Activated CD8-positive, alpha-beta memory T cell treated with anti-CD3 and anti-CD28 coated beads, Interleukin-2, amount 10 ng/mL, durations not matched to agents 7 days and 5 days (primary cell): ENCODE measurements at places on chromosomes 4 and X.

DNA sequence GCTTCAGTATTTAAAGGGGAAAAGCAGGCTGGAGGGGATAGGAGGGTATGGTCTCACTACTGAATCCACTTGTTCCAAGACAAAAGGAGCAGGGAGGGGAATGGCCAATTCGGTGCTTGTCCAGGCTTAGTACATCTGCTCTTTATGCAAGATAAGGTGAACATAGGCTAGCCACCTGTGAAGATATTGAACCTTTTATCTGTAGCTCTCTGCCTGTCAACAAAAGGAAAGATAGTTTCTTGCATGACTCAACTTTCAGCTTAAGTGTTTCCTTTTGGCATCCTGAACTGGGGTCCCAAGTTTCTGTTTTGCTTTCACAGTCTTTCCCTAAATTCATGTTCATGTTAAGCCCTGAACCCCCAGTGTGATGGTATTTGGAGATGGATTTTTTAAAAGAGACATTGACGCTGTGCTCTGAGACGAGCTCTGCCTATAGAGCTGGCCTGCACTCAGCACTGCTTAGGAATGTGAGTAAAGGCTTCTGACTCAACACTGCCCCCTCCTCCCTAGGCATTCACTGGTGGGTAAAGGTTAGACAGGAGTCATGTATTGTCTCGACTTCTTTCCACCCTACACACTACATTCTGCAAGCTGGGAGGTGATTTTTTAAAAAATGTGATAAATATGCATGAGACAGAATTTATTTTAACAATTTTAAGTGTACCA lies 28.2 kb downstream of the FAM149A start:
- no peak for DNase-seq

DNA sequence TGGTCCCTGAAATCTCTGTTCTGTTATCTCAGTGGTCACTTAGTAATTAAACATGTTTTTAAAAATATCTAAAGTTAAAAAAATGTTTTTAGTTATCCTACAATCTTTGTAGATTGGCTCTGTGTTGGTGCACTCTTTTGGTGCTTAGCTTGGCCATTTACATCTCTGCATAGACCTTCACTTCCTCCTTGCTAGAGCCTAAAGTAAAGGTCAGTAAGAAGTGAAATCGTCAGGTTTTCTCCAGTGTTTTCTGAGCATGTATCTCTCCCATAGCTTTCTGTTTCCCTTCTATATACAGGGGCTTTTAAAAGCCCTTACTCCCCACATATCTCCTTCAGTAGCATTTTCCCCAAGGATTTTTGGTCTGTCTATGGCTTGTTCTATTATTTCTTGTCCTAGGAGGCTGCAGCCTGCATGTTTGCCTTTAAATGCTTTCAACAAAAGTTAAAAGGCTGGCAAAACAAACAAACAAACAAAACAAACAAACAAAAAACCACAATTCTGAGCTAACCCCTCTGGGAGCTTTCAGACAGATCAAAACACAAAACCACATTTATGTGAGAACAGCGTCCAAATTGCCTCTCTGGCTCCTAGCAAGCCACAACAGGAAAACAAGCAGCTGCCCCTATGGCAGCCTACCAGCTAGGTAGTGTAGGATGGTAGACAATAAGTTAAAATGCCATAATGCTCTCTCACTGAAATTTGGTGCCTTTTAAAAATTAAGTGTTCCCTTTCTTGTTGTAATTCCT lies 27.3 kb upstream of the GPRASP2 start:
- DNase-seq: no peak

DNA sequence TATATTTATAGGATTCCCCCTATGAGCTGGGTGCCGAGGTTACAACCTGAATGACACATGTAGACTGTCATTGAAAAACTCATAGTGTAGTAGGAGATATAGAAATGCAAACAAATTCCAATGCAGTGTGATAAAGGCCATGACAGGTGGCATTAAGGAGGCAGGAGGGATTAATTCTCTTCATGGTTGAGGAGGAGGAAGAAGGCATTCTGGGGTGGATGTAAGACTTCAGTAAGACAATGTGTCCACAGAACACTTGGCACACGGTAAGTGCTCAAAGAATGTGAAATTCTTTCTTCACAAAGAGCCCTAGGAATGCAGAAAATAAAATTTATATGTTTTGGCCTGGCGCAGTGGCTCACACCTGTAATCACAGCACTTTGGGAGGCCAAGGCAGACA lies 136.5 kb downstream of the RBM47 start:
- no peak for DNase-seq

DNA sequence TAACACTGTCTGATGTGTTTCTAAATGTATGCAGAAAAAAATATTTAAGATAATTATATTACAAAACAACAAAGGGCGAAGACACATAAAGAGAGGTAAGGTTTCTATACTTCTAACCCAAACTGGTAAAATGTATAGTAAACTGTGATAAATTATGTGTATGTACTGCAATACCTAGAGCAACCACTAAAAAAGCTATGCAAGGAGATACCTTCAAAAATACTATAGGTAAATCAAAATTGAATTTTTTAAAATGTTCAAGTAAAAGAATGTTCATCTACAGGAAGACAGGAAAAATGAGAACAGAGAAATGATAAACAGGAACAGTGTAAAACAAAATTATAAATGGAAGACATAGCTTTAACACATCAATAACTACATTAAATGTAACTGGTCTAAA lies 27.3 kb upstream of the RAI2 start:
- DNase-seq: no peak

DNA sequence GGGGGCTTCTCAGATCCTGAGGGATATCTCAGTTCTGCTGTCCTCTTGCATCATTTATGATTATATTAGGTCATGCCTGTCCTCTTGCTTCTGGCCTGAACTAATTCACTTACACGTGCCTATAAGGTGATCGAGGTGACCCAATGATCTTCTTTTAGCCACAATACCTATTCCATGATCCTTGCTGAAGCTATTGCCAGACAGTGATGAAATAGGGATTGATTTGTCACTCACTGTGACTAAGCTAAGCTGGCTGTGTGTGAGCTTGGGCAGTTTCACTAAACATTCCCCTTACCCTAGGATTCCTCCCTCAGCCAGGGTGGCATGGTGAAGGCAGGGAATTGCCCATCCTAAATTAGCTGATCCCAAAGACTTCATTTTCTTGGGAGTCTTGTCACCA lies 19.0 kb downstream of the HADH start:
- DNase-seq: no peak

- no peak for DNase-seq
Measured at GRCh38 chrX:112820364-112821268, 20.0 kb downstream of the AMOT start.

GRCh38 chr4:127631420-127631819 lies 1.3 kb upstream of the INTU start:
- DNase-seq: no peak

GRCh38 chrX:118974908-118975671 lies 672 bp downstream of the LONRF3 start:
- DNase-seq: peak; percentile 45

- DNase-seq: no peak
Measured at GRCh38 chr4:138977524-138977923, 38.1 kb upstream of the NOCT start.

DNA sequence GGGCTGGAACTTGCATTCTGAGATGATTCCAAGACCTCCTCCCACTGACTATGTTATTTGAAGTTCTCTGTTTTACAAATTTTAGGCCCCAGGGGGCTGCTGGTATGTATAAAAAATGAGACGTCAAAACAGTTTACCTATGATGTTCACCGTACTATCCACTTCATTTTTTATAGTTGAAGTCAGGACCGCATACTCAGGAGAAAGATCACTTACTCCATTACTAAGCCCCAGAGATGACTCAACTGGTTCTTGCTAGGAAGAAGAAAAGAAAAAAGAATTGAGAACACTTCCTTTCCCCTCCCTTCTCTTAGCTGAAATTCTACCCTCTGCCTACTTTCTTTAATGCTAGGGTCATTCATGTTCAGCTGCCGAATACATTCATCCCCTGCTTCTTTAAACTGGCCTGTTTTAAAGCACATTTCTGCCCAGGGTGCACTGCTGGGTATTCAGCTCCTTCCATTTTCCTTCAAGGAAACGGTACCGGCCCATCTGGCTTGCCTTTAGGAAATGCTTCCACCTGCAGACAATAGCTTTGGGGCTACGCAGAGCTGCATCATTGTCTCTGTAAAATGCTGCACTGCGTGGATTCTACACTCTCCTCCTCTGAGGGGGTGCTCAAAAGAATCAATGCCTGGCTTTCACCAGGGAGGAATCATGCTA lies 66.2 kb downstream of the IRF2 start:
- no peak for DNase-seq
